ENCODE measurements at places on chromosomes 5 and 9.

- DNase-seq = no peak
These were observed 14.2 kb downstream of the FAXDC2 start for GRCh38 chr5:154836225-154836624.

DNA sequence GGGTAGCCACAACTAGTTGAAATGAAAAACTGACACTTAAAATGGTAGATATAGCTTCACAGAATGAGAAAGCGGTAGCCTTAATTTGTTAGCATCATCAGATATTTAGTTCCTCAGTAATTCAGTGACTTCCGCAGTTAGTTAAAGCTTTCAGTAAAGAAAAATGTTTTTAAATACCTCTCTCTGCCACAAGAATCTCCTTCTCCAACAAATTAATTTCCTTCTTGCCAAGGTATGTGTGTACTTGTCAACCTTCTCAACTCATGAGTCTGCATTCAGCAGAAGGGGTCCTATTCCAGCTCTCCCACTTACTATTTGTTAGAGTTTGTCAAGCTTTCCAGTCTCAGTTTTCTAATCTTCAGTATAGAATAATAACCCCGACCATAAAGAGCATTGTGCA, 26.3 kb upstream of the ERAP1 start:
- DNase-seq = no peak

DNA sequence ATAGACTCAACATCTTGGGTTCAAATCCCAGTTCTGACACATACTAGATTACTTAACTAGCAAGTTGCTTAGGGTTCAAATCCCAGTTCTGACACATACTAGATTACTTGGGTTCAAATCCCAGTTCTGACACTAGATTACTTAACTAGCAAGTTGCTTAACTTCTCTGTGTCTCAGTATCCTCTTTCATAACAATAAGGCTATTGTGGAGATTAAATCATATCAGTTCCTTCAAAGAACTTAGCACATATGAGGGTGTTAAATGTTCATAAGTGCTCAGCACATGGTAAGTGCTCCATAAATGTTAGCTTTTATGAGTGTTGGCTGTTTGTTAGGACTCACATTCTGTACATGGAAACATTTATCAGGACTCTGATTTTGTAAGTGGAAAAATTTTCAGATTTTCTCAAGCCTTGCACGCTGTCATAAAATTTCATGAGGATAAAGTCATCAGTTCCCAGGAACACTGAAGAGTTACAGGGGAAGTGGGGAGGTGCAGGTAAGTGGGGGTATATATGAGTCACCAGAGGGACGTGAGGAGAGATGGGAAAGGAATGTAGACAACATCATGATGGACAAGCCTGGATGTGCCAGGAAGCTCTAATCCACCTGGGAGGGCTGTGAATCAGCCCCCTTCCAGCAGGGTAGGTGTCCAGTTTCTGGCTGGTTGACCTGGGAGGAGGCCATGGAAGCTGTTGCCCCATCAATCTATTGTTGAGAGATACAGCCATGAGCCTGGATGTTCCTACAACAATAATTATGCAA, 532.2 kb upstream of the WWC1 start:
- no peak for DNase-seq

DNA sequence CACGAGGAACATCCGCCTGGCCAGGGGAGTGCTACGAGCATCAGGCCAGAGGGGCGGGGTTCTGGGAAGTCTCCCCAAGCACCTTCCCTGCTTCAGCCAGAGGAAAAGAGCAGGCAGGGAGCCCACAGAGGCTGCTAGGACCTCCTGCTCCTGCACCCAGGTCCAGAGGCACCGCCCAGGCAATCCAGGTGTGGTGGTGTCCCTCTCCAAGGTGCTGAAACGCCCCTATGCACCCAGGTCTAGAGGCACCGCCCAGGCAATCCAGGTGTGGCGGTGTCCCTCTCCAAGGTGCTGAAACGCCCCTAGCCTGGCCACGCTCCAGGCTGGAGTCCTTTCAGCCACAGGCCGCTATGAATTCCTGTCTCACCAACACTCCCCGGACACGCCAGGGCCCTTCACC, 10.7 kb upstream of the UBAC1 start:
- DNase-seq = no peak

DNA sequence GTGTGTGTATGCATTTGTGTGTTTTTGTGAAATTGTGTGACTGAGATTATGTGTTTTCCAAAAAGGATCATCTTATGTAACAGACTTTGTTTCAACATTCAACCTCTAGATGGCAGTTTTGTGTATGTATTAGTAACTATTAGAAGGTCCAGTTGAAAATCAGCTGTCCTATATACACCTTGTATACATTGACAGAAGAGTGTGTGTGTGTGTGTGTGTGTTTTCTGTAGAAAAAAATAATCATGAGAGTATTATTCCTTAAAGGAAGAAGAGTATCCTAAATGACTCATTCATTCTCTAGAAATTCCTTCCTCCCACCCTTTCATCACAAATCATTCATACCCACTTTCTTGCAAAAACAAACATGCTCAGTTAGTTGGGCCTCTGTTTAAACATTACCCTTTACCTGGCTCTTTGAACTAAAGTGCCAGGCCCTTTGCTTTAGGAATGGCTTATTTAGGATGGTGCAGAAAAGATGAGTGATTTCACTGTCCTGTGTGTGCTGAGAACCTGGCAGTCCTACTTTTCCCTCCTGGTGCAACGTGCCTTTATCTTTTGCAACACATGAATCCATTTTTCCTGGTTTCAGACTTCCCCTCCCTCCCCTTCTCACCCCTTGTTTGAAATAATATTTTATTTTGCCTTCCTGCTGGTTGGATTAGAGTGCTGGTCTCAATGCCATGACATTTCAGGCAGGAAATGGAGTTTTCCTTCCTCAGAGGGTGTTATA, 152.2 kb downstream of the ARHGAP26 start:
- no peak for DNase-seq

DNA sequence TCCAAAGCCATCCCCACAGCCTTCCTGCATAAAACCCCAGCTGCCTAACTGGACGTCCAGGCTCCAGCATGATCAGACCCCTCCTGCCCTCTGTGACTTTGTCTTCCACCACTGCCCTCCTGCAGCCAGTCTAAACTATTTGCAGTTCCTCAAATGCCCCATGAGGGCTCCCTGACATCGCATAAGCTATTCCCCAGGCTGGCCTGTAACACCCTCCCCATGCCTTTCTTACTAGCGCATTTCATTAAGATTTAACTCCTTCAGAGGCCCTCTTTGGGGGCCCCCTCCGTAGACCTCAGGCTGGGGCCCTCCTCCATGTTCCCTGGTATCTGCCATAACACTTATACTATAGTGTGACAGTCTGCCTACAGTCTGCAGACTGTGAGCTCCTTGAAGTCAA, 15.5 kb upstream of the SMIM23 start:
- DNase-seq = no peak

GRCh38 chr5:87061046-87061445, 206.6 kb upstream of the RASA1 start:
- DNase-seq = no peak

DNA sequence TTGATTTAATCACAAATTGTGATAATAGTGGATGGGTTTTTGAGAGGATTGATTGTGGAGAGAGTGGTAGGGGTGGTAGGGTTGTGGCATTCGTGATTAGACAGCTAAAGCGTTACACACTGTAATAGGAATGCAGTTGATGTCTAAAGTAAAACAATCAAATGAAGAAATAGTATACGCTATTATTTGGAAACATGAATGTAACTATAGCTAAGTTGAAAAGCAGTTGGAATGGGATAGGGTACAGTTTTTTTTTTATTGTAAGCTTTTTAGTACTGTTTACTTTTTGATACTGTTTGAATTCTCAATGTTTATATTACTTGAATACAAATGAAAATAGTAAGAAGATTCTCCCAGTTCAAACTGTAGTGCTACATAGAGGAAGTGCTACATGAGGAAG, 51.8 kb downstream of the RANBP17 start:
- no peak for DNase-seq

DNA sequence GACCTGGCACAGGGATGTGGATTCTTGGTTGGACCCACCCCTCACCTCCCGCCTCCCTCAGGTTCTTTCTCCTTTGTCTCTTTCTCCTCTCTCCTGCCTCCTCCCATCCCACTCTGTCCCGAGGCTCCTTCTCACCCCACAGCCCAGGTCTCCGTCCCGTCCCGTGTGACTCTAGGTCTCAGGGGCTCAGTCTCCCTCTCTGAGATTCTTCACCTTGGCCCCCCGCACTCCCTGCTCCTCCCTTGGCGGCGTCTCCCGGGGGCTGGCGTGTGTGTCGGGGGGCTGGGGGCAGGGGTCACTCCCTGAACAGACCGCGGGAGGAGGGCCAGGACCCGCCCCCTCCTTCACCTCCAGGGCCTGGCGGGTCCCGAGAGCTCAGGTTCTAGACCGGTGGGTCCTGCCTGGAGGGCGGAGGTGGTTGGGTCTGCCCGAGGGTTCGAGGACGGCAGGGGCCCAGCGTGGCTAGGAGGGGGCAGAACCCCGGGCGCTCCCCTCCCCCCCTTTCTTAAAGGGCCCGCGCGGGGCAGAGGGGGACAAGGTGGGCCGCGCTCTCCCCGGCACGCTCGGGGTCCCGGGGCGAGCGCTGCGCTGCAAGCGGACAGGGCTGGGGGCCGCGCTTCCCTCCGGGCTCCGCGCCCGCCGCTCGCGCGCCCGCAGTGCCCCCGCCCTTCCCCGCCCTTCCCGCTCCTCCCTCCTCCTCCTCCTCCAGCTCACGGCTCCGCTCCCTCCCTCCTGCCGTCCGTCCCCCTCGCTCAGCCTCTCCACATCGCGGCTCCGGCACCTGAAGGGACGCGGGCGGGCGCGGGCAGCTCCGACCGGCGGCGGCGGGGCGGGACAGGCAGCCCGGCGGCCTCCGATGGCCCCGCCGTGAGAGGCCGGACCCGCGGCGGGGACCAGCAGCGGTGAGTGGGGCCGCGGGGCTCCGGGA, at the start of gene PSD2:
Gene PSD2 (plus strand): TSS at position 735 of the 928 bp plus-strand sequence. CDS start 13,633 bp downstream, outside the sequence.
- DNase-seq = no peak

DNA sequence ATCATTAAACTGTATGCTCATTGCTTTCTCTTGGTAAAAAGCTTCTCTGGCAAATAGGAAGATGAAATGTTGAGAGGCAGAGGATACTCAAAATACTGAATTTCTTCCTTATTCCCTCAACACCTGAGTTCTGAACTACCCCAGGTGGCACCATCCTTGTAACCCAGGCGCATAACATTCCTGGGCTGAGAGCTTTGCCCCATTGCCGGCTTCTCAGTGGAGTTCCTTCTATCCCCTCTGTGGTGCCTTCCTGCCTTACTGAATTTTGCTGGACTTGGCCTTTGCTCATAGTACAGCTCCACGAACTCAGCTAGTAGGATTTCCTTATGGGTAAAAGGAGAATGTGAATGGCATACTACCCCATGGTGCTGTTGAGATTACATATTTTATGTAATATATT, 54.7 kb downstream of the BASP1 start:
- no peak for DNase-seq

GRCh38 chr5:171023508-171023907, 161.7 kb downstream of the RANBP17 start:
- no peak for DNase-seq

DNA sequence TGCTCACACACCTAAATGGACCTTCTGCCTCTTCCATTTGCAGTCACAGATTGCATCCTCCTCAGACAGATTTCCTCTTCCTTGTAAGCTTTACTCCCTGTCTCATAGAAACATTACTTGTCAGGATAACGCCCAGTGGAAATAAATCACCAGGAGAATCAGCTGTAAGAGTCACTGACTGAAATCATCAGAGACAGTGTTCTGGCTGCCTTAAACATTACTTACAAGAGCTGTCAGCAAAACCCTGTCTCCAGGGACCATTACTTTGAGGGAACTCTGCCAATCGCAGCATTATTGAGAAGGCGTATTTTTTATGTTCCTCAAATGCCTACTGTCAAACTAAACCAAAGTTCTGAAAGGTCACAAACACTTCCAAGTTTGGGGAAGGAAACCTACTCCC, 5.9 kb downstream of the DPYSL3 start:
- no peak for DNase-seq

- DNase-seq = no peak
These were observed 99.2 kb downstream of the SPOCK1 start for GRCh38 chr5:137399911-137400310.

DNA sequence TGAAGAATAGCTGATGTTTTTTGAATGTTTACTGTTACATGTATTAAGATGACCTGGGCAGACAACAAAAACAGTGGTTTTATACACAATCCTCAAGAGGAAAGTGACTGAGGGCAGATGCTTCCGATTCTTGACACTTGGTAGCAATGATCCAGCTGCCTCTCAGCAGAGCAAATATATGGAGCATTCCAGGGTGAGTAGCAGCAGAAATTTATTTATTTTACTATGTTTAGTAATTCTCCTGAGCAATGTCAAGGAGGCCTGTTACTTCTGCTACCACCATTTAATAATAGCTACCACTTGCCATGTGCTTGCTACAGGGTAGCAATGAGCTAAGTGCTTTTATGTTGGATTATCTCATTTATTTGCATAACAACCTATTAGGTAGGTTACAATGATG, 69.1 kb upstream of the NR3C1 start:
- DNase-seq = no peak

- no peak for DNase-seq
These were observed 9.2 kb downstream of the CDC26 start for GRCh38 chr9:113266174-113266573.

DNA sequence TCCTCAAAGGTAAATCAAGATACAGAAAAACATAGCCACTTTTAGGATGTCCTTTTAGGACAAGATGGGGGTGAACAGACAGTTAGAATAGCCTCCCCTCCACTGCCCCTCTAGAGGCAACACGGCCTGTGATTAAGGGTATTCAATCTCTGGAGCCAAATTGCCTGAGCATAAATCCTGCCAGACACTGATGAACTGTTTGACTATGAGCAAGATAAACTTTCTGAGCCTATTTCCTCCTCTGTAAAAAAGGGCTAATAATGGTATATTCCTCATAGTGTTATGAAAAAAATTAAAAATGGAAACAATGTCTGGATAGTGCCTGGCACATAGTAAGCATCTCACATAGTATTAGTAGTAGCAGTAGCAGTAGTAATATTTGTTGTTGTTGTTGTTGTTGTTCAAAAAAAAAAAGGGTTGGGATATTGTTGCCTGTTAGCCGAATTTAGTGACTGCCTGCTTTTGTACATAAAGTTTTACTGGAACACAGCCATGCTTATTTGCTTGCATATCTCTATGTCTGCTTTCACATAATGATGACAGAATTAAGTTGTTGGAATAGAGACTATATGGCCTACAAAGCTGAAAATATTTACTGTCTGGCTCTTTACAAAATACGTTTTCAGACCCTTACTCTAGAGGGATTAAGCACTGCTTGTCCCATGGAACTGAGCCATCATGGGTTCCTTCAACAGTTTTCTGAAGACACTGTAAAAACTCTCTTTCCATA, 536.3 kb downstream of the TLE4 start:
- no peak for DNase-seq

- DNase-seq = no peak
These were observed 5.5 kb upstream of the SLC6A19 start for GRCh38 chr5:1195916-1196315.

DNA sequence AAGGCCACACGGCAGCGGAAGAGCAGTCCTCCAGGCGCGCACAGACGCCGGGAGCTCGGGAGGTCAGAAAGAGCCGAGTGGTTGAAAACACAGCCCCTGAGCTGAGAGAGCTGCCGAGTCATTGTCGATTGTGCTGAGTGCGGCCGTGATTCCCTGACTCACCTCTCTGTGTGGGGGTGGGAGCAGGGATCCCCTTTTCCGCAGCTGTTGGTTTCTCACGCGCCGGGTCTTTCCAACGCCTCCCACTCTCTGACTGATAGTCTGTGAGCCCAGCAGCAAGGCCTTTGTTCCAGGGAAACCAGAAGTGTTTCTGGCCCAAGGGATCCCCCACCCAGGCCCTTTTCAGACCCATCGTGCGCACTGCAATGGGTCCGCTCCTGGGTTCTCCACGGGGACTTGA, 97.3 kb downstream of the MRPL36 start:
- no peak for DNase-seq
